ENCODE measurements at places on chromosomes 1 and 21.

- DNase-seq: no peak
Observed at GRCh38 chr1:184971522-184972265, 2.6 kb downstream of the NIBAN1 start.

DNA sequence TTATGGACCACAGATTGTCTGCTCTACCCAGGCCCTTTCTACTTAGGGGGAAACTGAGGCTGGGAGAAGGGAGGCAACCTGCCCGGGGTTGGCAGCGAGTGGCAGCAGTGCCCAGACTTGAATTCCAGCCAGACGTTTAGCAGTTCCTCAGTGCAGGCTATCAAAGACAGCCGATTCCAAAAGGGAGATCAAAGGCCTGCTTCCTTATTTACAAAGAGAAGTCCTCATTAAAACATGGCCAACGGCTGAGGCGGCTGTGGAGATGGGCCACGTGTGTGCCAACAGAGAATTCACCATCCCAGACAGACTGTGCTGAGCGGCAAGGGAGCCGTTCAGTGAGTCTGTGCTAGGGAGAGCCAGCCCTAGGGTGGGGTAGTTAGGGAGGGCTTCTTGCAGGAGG is 27.7 kb downstream of the C1QB start:
- no peak for DNase-seq

DNA sequence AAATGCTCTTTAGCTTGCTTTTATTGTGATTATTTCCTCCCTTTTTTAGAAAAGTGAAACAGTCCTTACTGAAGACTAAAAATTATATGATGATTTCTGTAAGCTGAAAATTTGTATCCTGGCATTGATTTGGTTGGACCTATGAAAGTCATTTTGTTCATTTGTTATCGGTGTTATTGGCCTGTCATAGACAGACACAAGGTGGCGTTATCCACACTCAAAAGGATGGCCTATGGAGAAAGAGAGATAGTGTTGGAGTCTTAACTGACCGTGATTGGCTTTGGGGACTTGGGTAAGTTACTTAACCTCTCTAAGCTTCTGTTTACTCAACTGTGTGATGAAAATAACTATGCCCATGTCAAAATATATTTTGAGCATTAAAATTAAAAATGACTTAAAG is 203.6 kb upstream of the CHODL start:
- peak; percentile 2 for DNase-seq

DNA sequence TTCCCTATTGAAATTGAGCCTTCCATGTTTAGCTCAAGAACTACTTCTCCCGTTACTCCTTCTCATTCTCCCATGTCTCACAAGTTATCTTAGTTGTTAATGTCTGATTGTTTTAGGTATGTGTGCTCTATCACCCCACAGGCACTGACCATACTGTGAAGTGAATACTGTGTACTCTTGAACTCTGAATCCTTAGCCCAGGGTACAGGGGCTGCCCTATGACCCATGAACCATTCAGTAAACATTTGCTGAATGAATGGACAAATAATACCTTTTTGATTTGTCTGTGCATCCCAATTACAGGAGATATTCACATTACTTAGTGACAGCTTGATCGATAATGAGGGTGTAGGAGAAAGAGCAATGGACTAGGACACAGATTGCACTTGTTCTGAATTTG is 169.4 kb upstream of the BEND5 start:
- no peak for DNase-seq

GRCh38 chr1:214678386-214678785 is 75.4 kb downstream of the CENPF start:
- peak; percentile 8 for DNase-seq

DNA sequence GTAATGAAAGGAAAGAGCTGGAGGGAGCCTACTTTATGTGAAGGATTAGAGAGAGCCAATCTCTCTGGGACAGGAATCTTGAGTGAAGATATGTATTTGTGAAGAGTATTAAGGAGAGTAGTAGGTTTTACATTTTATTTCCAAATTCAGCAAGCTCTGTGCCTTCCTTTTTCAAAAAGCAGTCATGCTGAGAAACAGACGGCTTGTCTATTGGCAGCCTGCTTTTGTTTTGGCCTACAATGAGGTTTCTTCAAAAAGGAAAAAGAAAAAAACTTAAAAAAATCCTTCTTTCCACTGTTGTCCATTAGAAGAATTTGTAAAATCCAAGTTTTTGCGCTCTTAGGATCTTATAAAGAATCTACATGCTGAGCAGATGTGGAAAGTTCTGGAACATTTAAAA is 103.6 kb upstream of the PTGFR start:
- no peak for DNase-seq

DNA sequence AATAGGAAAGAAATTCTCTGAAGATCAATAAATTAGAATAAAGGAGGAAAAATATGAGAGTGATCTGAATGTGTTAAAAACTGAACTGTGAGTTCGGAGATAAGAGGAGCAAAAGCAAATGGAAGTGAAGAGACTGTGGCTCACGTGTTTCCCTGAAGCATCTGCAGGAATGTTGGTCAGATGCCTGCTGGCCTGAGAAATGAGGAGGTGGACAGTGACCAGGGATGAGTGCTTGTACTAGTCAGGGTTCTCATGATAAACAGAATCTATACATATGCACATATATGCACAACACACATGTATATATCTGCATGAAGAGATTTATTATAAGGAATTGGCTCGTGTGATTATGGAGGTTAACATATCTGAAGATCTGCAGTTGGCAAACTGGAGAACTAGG is 103.4 kb upstream of the TIAM1 start:
- DNase-seq: no peak

- DNase-seq: no peak
Observed at GRCh38 chr1:197921235-197922069, 4.3 kb downstream of the LHX9 start.

GRCh38 chr21:41750532-41751151 is 16.2 kb downstream of the RIPK4 start:
- DNase-seq: no peak

GRCh38 chr1:167272369-167272957 is 51.8 kb downstream of the POU2F1 start:
- DNase-seq: no peak

- no peak for DNase-seq
Observed at GRCh38 chr1:118974661-118975060, 13.5 kb downstream of the TBX15 start.

- no peak for DNase-seq
Observed at GRCh38 chr1:240616018-240616417, 4.1 kb upstream of the GREM2 start.

- no peak for DNase-seq
Observed at GRCh38 chr1:16430606-16431005, 6.6 kb downstream of the SPATA21 start.

DNA sequence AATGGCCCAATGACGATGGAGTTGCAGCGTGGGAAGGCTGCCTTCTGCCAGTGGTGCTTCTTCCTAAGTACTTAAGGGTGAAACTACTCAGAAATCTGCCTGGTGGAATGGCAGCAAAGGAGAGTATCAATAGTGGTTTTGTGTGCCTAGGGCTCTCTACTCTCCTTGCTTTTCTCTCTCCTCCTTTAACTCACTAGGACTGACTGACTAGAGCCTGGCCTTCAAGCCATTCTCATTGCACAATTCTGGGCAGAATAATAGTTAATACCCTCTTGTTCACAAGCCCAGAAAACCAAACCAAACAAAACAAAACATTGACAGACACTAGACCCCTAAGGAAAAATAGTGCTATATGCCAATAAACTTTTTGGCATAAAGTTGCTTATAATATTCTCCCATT is 171.2 kb upstream of the PTGFR start:
- no peak for DNase-seq

DNA sequence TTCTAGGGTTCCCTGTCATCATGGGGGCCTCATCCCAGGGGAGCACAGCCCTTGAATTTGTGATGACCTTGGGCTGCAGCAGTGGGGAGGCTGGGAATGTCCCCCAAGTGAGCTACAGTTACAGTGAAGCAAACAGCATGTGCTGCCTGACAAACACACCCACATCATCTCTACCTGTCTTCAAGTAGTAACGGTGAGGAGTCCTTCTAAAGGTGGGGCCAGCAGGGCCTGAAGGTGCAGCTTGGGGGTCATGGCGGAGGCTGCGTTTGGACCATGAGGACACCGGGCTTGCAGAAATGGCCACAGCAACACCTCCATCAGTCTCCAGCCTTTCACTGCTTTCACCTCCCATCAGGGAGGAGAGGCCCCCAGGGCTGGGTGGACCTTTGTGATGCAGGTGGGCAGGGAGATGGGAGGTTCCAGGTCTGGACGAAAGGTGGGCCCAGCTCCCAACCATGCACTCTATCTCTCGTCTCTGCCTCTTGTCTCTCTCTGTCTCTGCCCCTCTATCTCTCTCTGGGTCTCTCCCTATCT is 55.7 kb downstream of the WNT9A start:
- no peak for DNase-seq

GRCh38 chr21:25362375-25363267 is 244.7 kb downstream of the MRPL39 start:
- no peak for DNase-seq

DNA sequence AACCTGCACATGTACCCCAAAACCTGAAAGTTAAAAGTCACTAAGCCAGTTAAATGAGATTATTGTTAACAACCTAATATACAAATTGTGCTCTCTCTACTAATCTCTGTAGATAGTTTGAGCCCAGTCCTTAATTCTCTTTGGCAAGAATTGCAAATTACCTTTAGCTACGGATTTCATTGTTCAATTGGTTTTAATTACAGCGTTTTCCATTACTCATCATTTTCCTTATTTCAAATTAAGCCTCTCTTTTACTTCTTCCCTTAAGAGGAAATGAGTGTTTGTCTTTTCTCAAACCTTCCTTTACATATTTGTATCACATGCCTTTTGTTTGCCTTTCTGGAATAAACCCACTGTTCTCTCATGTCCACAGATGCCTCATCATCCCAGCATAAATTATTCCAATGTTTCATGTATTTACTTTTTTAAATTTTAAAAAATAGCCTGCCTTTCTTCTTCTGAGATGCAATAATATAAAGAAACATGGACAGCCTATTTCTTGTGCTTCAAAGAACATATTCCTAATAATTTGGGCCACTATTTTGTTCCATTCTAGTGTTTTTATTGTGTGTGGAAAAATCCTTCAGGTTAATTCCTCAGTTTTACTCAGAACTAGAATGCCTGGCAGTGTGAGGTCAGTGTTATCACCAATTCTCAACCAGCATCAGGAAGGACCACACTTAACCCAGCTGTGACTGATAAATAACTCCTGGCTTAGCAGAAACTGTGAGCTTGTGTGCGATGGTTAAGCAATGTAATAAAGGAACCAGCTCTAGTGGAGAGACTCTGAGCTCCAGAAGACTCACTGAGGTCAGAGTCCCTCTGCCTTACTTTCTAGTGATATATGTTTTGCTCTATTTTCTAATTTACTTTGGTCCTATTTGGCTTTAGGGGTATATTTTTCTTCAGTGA is 600.5 kb downstream of the LTN1 start:
- no peak for DNase-seq
